ENCODE measurements at places on chromosomes 4 and X.

GRCh38 chr4:182354867-182355266, 111.7 kb downstream of the TENM3 start:
- DNase-seq, result no peak

DNA sequence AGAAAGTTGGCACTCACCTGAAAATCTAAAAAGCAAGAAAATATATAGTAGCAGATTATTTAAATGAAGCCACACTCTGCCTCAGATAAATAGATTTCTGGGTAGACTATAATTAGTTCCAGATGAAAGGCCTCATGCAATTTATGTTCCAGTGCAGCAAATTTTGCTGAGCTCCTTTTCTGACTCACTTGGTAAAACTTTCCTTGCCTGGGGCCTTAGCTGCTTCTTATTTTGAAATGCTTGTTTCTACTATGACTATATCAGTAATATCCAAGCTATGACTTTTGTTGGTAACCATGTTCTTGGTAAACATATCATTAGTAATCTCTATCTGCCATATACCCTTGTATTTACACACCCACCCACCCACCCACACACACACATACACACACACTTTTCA, 961.8 kb downstream of the SH3BGRL start:
- no peak for DNase-seq

DNA sequence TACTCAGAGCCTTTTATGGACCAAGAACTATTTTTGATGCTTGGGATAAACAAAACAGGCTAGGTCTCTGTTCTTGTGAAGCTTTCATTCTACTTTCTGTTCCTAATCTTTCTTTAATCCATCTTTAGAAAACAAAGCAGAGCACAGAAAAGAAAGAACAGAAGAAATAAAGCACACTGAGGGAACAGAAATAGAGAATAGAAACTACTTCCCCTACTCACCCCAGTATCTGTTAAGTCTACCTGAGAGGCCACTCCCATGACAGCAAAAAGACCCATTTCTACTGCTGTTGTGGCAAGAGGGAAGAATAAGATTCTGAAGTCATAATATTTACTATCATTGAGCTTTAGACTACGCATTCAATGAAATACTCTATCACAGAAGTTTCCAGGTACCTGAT, 9.2 kb downstream of the RFC1 start:
- no peak for DNase-seq

DNA sequence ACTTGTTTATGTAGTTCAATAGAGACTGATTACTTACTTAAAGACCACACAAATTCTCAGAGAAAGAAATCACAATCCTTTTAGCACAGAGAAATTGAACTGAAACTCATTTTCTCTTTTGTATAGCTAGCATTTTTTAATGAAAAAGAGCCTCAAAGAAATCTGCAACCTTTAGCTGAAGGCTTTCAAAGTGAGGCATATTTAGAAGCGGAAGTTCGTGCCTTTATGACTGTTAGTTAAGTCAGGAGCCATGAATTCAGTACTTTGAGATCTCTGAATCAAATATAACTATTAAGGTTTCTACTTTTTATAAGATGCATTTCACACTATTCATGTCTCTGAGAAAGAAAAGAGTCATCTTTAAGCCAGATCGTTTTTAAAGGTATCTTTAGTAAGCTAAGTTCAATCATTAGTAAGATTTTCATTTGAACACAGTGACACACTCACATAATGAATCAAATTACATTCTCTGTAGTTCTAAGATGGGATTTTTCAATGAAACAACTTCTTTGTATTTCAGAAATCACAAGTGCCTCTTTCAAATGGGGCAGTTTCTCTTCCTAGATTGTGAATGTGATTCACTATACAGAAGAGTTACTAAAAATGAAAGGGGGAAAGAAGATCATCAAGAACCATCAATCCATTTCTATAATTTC, 61.4 kb downstream of the SMARCA1 start:
- DNase-seq, result no peak

DNA sequence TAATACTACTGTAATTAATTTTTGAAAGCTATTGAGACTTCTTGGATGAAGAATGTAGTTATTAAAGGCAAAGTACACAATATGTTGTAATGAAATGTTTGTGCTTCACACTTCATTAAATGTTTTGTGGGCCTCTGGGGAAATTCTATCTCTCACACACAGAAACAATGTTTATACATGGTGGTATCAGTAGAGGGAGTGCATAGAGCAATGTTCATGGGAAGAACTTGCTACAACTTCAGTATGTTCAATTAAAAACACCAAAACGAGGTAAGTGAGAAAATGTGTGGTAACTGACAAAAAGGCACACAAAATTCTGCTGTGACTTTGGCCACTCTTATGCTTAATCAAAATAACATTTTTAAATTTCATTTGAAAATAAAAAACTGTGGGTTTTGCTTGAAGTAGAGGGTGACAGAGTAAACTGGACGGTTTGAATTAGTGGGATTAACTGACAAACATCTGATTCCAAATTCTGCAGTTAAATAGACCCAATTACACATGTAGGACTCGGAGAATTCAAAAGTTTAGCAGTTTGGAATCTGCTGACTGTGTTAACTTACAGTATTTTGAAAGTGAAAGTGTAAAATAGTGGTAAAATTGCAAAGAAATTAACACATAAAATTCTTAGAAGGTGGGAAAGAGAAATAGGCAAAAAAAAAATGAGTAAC, 111.4 kb upstream of the TTC29 start:
- no peak for DNase-seq

DNA sequence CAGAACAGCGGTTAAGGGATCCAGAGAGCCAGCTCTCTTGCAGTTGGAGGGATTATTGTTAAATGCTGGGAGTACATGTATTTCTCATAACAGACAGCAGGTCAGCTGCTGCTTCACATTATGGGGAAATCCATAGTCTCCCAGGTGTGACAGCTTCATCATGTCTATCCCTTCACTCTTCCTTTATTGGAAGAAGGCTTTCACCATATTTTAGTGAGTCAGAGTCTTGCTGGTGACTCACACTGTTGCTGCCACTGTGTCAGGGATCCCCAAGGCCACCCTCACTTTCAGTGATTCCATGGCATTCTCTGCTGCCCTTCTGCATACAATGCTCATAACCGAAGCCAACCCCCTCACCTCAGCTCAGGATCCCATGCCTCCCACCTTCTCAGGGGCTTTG, 32.9 kb upstream of the PAGE5 start:
- no peak for DNase-seq

DNA sequence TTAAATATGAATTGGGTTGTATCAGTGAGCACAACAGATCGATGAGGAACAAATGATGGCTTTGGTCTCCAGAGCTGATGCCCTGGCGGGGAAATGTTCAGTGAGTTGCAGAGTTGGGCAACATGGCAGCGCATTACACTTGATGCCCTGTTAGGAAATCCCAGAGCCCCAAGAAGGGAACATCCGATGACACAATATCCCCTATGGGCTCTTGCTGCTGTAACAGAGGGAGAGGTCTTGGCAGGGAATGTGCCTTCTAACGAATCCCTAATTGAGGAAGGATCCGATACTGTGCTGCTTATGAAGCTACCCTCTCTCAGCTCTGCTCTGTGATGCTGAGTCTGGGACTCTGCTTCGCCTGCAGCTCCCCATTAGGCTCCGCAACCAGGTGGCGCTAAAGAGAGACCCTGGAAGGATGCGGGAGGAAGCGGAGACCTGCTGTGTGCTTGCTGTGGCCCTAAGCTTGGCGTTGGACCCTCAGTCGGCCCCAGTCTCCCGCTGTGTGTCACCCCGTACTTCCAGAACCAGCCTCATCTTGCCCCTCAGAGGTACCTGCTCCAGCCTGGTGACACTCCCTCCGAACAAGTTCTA, 38.9 kb downstream of the PDHA1 start:
- no peak for DNase-seq

DNA sequence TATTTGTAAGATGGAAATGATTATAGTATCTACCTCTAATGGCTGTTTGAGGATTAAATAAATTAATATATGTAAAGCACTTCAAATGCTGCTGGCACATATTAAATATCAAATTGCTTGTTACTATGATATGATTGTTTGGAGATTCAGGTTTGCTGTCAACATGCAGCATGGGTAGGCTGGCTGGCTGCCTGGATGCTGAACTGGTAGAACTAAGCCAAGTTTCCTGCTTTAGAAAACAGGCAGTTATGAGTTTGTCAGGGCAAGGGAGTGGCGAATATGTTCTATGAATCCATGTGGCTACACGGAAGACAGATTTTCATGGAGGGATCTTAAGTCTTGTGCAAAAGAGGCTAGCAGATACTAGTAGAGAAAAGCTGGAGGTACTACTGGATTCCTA, 239.6 kb downstream of the GBA3 start:
- no peak for DNase-seq

DNA sequence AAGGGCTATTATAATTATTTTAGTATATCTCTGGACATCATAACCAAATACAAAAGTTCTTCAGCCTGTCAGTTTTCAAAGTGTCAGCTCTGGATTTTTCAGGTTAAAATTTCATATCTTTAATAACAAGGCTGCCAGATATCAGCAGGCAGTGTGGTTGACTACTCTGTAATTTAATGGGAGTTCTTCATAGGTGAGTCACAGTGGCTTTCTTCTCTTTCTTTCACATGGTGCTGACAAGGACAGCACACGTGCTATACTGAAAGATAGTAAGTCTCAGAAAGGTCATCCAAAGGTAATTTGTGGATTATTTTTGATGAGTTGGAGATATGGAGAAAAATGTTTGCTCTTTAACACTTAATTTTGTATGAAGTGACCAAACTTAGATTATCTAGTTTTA, 43.2 kb downstream of the GALNT7 start:
- no peak for DNase-seq

DNA sequence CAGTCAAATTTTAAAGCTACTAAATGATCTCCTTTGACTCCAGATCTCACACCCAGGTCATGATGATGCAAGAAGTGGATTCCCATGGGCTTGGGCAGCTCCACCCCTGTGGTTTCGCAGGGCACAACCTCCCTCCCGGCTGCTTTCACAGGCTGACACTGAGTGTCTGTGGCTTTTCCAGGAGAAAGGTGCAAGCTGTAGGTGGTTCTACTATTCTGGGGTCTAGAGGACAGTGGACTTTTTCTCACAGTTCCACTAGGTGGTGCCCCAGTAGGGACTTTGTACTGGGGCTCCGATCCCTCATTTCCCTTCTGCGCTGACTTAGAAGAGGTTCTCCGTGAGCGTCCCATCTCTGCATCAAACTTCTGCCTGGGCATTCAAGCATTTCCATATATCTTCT, 845.2 kb downstream of the PCDH18 start:
- DNase-seq, result no peak

DNA sequence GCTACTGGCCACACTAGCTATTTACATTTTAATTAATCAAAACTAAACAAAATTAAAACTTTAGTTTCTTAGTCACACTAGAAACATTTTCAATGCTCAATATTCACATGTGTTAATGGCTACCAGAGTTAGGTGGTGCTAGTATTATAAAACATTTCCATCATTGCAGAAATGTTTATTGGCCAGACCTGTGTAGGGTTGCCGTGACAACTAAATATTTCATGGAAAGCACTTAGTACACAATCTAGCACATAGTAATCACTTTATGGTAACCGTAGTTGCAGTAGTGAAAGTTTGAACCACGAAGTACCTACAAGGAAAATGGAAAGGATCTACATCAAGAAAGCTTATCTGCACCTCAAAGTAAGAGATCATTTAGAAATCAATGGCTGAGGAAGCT, 95.9 kb downstream of the HS6ST2 start:
- DNase-seq, result no peak

DNA sequence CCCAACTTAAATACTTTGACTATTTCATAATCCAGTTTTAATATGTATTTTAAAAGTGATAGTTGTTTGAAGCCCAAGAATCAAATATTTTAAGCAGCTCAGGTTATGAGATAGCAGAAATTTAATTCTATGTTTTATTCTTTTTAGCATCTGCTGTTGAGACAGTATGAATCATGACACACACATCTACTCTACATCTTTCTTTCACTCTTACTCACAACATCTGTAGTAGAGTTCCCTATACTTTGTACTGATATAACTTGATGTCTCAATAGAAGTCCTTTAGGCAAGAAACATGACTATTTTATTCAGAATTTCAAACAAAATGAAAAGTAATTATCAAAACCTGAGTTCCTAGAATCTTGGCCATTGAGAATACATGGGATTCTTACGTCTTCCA, 187.9 kb upstream of the GNPDA2 start:
- DNase-seq, result no peak

GRCh38 chr4:75948822-75949444, 8.1 kb upstream of the NAAA start:
- DNase-seq, result no peak
